ENCODE measurements at places on chromosomes 2 and 18.

DNA sequence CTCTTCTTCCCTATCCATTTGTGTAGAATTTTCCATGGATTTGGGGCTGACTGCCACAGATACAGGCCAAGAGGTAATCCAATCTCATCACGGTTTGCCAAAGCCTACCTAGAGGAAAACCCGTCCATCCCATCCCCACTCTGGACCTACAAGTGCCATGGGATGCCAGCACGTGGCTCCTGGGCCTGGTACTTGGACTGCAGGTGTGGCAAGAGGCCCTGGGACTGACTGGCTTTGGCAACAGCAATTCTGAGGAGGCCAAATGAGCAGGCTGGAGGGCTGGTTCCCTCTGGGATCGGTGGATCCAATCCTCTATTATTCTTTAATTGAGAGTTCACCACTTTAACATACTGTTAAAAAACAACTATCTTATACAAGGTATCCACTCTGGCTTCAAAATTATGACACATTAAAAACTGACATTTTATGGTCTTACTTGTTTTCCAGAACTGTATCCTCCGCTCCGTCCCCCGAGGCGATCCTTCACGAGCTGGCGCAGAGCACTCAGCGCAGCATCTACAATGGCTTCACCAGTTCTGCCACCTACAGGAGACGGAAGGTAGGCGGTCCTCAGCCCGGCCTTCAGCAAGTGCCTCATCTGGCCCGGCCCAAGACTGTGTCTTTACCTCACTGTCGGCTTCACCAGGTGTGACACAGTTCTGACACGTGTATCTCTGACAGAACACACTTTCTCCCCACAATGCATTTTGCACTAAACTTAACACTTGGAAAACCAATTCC, 19.8 kb downstream of the PDIA6 start:
- DNase-seq = no peak

DNA sequence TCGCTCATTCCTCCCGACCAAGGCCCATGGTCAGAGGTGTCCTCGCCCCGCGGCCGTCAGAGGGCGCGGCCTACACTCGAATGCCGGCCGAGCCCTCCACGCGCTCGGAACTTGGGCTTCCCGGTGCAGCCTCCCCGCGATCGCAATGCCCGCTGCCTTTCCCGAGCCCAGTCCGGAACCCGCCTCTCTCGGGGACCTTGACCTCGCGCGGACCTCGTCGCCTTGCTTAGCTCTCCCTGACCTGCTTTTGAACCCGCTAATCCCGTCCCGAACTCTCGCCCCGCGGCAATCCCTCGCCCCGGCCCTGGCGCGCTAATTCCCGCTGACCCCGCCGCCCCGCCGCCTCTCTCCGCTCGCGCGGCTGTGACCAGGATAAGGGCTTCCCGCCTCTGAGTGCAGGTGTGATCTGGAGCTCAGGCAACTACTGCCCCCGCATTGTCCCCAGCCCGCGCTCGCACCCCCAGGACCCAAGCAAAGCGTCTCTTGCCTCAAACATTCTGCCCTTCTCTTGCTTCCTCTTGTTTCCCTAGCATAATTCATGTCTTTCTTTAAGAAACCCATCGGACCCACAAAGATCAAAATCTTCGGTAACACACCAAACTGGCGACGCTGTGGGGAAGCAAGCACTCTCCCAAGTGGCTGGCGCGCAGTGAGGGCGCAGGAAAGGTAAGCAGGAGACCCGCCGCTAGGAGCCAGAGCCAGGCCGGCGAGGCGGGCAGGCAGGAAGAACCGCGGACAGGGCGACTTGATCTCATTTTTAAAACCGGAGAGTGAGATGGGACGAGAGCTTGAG, 46.6 kb upstream of the ATP6V1B1 start:
- no peak for DNase-seq

- no peak for DNase-seq
Measured at GRCh38 chr2:86274265-86274917, 63.0 kb downstream of the REEP1 start.

DNA sequence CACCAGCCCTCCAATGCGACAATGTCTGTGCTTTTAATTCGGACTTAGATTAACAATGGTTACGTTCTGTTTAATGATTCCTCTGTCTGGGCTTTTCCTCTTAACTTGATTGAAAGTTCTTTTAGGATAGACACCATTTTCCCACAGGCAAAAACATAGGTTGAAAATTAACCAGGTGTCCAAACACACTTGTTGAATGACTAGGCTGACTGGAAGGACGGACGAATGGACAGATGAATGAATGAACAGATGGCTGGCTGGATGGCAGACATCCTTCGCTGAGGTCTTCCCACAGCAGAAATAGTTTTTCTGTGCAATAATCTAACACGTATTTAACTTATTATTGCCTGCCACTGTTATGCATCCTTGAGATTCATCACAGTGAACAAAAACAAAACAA, 298.8 kb downstream of the SRBD1 start:
- DNase-seq = no peak

DNA sequence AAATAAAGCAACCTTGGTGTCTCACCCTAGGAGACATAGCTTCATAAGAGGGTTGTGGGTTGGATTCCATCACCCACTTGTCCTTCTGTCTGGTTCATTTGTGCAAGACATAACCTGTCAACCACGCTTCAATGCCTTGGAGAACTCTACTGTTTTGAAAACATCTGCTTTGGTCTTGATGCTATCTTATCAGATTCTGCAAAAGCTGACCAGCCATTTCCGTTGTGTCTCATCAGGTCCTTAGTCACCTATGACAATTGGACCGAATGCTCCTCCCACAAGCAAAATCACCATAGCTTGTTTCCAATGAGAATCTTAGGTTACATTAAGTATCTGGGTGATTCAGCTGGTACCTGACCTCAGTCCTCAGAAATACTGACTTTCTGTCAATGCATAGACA, 35.4 kb downstream of the STAT4 start:
- peak; percentile 64 for DNase-seq

GRCh38 chr2:101047075-101047766, 45.1 kb downstream of the RPL31 start:
- DNase-seq = no peak

DNA sequence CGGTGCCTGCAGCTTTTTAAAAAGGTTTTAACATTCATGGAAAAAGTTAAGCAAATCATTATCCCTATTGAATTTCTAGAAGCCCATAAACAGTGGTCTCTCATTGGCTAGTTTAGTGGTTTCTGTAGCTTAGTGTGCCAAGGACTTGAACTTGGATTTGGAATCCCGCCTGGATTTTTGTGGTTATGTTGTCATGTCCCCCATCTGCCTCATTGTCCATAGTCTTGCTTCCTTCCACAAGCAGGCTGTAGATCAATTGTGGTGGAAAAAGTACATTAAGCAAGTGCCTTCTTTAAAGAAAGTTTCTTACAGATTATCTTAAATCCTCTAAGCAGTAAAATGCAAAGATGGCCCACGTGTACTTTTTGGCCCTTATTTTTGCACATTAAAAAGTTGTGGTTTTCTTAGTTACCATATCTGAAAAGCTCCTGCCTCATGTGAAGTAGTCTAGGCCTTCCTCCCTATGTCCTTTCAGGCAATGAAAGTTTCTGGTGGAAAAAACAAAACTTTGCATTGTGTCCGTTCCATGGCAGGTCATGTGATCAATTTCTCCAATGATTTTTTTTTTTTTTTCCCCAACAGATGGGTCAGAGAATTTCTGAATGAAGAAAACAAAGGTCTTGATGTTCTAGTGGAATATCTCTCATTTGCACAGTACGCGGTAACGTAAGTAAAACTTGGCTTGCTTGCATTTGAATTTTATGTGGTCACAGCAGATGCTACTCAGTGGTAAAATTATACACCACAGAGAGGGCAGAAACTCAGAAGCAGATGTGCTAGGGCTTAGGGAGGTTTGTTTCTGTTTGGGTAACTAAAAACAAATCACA, 158.9 kb downstream of the PRPF40A start:
- no peak for DNase-seq

Data from hematopoietic multipotent progenitor cell treated with erythropoietin and hydrocortisone succinate and interleukin-3 and kit ligand, for 4 days (in vitro differentiated cells).